ENCODE measurements at places on chromosomes 3 and 15.

GRCh38 chr3:16309558-16309957 lies 44.5 kb downstream of the OXNAD1 start:
- DNase-seq: peak; percentile 15

DNA sequence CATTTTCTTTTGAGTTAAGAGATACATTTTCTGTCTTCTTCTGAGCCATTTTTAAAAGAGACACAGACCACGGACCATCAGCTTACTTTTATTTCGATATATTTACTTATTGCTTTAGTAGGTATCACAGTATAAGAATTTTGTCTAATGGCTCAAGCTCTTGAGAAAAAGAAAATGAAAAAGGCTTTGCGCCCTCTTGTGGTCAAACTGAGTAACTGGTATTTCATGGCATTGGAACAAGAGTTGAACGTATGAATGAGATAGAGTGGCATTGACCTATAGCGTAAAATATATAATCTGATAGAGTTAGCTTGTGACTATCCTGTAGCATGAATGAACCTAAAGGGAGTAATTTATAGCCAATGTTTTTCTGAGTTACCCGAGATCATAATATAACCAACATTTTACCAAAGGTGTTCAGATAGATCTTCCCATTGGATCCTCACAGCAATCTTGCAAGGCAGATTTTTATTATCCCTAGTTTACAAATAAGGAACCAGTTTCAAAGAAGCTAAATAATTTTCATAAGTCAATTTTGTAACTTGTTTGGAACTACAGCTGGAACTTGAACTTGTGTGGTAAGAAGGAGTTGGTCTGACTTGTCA lies 154.6 kb downstream of the POLR2M start:
- no peak for DNase-seq

DNA sequence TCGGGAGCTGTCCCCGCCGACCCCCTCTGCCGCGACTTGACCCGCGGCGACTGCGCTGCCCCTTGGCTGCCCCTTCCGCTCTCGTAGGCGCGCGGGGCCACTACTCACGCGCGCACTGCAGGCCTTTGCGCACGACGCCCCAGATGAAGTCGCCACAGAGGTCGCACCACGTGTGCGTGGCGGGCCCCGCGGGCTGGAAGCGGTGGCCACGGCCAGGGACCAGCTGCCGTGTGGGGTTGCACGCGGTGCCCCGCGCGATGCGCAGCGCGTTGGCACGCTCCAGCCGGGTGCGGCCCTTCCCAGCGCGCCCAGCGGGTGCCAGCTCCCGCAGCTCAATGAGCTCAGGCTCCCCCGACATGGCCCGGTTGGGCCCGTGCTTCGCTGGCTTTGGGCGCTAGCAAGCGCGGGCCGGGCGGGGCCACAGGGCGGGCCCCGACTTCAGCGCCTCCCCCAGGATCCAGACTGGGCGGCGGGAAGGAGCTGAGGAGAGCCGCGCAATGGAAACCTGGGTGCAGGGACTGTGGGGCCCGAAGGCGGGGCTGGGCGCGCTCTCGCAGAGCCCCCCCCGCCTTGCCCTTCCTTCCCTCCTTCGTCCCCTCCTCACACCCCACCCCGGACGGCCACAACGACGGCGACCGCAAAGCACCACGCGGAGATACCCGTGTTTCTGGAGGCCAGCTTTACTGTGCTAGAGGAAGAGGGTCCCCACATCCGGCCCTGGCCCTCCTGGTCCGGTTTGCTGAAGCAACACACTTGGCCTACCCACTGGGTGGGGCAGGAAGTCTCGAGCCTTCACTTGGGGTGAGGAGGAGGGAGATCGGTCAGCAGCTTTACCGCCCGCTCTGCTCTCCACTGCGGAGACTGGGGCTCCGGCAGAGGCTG lies at the start of gene RASSF1:
TSS of gene RASSF1 (minus strand) at position 389 of the 882 bp plus-strand sequence. CDS start at position 358, 31 bp downstream.
- peak; percentile 42 for DNase-seq

DNA sequence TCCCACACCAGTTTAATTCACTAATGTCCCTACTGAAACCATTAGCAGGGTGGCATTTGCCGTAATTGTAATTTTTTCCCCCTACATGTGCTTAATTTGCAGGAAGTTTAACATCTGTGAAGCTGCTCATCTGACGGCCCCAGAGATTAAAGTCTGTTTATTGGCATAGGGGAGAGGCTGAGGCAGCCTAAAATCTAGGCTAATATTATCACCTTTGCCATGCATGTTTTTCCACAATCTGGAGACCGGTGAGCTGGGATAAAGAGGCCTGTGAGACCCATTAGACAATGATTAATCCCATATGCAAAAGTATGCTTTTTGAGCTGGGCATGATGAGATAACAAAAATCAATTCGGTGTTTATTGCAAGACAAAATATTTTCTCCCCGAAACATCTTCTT lies 561.2 kb upstream of the ALCAM start:
- DNase-seq: no peak

- no peak for DNase-seq
Observed at GRCh38 chr3:156586905-156587759, 32.2 kb upstream of the SSR3 start.
